ENCODE measurements at places on chromosomes 3 and 15.
A peak's percentile ranks its signal among the peaks of the same experiment; 100 is the strongest.

DNA sequence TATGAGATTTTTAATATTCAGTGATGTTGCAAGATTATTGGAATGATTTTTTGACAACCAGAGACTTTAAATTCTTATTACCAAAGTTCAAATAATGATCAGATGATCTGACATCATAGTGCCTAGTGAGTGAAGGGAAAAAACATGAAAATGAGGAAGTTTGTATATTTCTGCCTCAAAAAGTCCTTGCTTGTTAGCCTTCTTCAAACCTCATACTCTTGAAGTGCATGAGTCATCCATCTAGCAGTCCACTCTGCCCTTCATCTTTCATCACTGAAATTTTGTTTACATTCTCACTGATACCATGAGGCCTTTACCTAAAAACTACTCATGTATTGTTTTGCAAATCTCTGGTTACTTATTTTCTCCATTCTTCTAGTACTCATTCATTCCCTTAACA lies 23.9 kb upstream of the OR5H6 start:
- DNase-seq = no peak

- DNase-seq = peak; percentile 42
Observed at GRCh38 chr3:53773611-53774368, 72.4 kb downstream of the CHDH start.

DNA sequence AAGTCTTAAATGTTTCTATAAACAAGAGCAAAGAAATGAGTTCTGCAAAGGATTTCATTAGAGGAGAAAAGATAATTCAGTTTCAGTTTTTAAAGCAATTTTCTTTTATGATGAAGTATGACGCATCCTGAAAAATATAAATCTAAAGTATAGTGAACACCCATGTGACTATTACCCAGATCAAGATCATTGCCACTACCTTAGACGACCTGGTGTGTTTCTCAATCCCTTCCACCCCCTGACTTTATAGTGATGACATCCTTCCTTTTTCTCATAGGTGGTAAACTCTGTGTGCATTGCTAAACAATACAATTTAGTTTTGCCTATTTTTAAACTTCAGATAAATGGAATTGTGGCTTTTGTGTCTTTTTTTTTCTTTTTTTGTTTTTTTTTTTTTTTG lies 8.4 kb downstream of the STT3B start:
- no peak for DNase-seq

GRCh38 chr3:132964266-132964665 lies 73.9 kb upstream of the TMEM108 start:
- no peak for DNase-seq

GRCh38 chr15:91916051-91916450 lies 62.5 kb downstream of the SLCO3A1 start:
- no peak for DNase-seq

DNA sequence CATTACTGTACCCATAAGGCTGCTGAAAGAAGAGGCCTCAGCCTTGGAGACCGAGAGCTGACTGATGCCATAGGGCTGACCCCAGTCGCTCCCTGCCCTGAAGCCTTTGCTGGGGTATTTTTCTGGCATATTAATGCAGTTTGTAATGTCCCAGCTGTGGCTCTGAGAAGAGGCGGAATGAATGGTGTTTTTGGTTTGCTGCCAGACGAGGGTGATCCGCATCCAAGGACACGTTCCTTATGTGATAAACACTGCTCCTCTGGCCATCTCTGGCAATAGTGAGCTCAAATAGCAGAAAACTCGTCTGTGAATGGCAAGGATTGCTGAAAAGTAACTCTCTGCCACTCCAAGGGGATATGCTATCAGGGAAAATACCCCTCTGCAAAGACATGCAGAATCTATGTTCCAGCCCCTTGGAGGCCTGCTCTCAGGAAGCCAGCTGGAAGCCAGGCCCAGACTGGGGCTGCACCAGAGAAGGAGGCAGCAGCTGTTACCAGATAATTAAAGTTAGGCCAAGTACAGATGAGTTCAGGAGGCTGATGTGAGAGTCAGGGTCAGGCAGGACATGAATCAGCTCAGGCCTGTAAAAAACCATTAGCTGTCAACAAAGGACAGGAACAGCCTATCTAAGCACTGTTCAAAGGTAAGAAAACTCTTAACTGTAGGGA lies 28.9 kb upstream of the KLHL6 start:
- no peak for DNase-seq

GRCh38 chr15:55741833-55742497 lies 987 bp downstream of the PRTG start:
- peak; percentile 5 for DNase-seq

DNA sequence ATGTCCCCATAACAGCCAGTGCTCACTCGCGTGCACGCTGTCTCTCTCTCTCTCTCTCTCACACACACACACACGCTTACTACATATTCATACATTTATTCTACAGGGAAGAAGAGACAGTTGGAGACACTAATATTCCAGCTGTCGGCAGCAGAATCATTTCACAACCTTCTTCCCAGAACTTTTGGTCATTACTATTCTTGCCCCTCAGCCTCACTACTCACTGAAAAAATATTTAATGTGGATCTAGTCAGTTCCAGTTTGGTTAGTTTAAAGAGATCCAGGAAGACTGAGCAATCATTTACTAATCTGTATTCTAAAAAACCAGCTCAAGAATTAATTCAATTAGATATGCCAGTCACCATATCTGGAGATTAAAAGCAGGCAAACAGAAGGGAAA lies 394.9 kb downstream of the PTPRG start:
- DNase-seq = no peak

DNA sequence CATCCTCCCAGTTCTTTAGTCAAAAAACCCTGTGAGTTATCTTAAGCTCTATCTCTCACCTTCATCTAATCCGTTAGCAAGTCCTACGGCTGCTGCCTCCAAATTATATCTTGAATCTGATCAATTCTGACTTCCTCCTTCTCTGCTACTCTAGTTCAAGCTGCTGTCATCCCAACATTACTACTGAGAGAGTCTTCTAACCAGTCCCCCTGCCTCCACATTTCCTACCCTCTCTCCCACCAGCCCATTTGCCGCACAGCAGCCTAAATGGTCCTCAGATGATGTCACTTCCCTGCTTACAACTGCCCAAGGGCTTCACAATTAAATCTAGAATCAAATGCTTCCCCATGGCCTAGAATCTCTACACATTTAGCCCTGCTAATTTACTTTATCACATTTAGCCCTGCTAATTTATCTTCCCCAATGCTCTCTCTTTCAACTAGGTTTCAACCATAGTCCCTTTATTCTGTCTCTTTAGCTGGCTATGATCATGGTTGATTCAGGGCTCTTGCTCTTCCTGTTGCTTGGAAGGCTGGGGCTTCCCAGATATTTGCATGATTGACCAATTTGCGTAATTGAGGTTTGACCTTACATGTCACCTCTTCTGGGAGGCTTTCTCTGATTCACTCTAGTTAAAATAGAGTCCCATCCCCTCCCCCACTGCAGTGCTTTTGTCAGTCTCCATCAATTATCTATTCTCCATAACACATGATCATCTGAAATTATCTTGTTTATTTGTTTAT lies 11.0 kb upstream of the ARL14 start:
- no peak for DNase-seq

DNA sequence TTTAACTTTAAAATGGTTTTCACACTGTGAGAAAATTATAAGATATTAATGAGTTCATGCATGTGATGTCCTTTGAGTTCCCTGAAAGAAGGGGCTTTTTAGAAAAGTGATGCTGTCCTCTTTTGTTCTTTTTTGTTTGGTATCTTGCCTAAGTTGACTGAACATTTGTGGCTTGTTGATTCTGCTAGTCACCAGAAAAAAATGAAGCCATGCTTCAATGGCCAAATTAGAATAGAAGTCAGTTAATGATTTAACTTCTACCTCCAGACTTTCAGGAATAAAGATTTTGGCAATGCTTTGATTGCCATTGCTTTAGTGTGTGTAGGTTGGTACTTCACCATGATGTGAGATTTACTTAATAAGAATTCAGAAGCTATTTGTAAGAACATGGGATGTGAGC lies 260.6 kb upstream of the NECTIN3 start:
- DNase-seq = no peak

DNA sequence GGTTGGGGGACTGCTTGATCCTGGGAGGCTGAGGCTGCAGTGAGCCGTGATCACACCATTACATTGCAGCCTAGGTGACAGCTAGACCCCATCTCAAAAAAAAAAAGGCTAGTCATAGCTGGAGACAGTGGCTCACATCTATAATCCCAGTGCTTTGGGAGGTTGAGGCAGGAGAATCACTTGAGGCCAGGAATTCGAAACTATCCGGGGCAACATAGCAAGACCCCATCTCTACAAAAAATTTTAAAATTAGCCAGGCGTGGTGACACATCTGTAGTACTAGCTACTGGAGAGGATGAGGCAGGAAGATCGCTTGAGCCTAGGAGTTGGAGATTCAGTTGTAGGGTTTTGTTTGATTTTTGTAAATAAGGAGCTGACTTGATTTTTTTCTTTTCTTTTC lies 45.6 kb downstream of the KNL1 start:
- no peak for DNase-seq

DNA sequence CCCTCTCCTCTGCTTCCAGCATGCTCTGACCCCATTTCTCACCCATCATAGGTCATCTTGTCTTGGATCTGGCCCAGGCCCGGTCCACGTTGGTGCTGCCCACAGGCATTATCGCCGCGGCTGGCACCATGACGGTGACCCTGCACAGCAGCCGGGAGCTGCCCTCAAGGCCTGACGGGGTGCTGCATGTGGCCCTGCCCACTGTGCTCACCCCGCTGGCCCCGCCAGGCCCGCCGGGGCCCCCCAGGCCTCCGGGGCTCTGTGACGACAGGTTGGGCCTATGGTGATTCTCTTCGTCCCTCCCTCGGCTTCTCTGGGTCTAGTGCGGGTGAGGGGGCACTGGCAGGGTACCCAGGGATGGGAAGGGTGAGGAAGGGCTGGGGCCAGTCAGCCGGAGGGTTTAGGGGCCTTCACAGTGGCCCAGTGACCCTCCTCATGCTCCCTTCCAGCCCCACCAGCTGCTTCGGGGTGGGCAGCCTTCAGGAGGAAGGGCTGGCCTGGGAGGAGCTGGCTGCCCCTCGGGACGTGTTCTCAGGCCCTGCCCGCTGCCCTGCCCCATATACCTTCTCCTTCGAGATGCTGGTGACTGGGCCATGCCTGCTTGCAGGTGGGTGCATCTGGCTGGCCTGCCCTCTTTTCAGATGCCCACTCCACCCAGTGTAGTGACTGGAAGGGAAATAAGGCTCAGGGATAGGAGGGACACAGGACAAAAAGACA lies 3.9 kb downstream of the VWA5B2 start:
- no peak for DNase-seq

DNA sequence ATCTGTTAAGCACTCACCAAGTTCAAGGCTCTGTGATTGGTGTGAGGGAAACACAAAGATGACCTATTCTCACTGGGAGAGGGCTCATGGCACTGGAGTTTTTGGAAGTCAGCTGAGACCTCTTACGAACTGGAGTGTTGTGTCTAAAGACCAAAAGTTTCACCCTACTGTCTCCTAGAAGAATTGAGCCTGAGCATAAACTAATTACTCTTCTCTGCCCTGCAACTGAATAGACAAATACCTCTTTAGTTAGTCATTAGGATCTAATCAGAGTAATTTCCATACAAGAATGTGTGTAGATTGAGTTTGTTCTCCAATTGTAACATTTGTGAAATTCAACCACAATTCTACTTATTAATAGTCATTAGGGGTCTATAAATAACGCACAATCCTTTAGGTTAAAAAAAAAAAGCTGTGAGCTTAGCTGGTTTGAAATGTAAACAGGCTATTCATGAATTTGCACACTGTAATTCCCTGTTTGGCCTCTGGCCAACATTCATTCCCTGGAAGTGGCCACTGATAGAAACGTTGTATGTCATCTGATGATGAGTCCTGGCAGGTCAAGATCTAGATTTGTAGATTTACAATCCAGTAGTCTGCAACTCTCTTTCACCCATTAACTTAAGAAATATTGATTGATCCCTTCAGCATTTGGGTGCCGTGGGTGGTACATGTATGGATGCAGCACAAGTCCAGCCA lies 76.8 kb upstream of the SOX14 start:
- DNase-seq = no peak

- DNase-seq = no peak
Observed at GRCh38 chr15:74320352-74321247, 46.8 kb downstream of the CYP11A1 start.

DNA sequence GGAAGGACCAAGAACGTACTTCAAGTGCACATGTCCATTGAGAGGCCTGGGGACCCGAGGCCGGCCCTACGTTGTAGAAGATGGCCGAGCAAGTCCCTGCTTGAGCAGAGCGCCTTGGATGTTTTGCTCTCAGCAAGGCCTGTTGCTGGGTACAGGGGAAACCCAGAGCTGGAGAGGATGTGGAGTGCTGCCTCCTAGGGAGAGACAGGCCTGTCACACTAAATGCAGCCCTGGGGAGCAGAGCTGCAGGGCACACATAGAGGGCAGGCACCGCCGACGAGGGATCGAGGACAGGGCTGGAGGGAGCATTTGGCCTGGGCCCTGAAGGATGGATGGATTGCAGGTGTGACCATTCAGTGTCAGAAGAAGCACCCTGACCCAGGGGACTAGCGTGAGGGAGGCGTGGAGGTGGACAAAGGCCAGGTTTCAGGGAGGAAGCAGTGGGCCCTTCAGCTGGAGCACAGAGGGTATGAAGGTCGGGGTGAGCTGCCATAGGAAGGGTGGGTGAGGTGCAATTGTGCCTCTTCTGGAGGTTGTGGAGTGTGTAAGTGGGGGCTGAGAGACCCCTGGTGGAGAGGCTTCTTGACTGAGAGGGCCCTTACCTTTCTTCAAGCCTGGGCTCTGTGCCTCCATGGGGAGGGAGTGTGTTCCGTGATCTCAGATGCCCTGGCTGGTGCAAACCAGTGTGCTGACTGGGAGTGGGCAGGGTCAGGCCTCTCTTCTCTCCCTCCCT lies 142.4 kb downstream of the CHDH start:
- no peak for DNase-seq

DNA sequence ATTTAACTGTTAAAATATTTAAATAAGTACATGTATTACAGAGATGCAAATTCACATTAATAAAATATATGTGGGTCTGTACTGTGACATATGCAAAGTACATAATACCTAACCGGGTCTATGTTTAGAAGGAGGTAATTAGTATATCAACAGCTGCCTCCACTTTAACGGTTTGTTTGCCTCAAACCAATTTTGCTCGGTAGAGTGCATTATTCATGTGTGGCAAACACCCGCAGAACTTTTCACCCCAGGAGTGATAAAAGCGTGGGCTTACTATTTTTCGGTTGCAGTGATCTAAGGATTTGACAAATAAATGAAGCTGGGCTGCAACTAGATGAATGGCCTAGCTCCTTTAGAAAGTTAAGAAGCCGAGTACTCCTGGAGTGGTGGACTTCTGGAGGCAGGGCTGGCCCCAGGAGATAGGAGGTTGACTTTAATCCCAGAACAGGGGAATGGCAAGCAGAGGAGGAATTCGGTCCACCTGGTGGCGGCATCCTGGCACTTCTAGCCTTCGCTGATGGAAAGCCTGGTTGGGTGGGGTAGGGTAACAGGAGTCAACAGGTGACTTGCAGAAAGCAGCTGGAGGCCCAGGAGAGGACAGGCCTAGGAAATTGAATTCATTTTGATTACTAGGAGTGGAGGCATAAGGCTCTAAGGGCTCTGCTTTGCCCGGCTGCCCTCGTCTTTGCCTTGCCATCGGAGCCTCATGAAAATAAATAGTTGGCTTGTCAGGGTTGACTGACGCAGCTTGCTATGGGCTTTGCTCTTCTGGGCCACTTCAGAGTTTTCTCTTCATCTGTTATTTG lies 2.4 kb downstream of the SLCO3A1 start:
- peak; percentile 48 for DNase-seq

- DNase-seq = no peak
Observed at GRCh38 chr3:55897573-55898224, 410.6 kb upstream of the WNT5A start.

- no peak for DNase-seq
Observed at GRCh38 chr3:188571531-188572095, 417.7 kb downstream of the LPP start.

GRCh38 chr3:38986901-38987300 lies 64.8 kb downstream of the SCN11A start:
- no peak for DNase-seq

Data from germinal center (tissue), 1 donor.